ENCODE measurements at places on chromosomes 4 and X.

DNA sequence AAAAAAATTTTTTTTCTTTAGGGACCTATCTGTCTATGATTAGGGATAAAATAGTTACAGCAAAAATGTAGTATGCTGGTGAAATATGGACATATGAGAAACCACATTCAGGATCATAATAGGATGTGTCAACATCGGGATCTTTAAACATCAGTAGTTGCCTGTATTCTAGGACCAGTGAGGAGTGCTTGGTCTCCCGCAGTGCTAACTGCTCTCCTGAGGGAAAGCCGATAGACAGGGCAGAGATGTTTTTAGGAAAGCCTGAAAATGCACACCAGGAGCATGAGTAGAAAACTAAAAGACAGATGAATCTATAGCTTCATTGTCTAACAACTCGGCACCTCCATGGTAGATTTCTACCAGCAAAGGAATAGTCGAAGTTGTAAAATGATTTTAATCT, 178.1 kb upstream of the SMIM31 start:
- DNase-seq = no peak

GRCh38 chr4:140705625-140706275, 50.4 kb downstream of the TBC1D9 start:
- no peak for DNase-seq

- DNase-seq = peak; percentile 8
These were observed 31.8 kb downstream of the WDR1 start for GRCh38 chr4:10084651-10085358.

- DNase-seq = no peak
These were observed 520.6 kb upstream of the PITX2 start for GRCh38 chr4:111143510-111143909.

DNA sequence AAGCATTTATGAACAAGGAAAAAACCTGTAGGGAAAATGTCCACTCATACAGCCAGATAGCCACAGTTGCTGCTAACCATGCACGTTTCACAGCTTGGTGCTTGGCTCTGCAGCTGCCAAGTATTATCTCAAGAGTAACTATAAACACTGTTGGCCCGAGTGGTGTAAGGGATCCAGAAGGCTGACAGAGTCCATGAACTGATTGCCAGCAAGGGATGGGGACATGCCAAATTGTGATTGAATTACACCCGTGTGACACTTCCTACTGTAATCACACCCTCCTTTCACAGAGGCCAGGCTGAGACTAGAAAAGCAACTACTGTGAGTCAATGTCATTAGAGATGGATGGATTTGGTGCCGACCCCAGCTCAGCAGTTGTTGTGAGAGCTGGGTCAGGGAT, 223.9 kb upstream of the ANKRD50 start:
- no peak for DNase-seq

All from CD4-positive, alpha-beta T cell treated with Interleukin-15 for 1 hour (primary cell).